ENCODE measurements at places on chromosomes 4 and X.

DNA sequence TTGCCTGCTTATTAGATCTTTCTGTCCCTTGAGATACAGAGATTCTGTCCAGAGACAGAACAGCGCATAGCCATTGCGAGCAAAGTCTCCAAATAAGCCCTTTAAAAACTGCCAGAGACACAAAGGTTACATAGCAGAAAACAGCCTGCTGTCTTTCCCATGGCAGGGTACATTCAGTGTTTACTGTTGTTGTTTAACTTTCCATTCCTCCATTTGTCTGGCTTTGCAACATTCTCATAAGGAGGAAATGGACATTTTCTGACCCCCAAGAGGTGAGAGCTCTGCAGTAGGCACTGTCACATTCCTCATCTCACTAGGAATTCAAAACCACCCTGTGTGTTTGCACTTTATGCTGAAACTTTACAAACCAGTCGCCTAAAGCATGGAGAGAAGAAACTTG, 48.3 kb downstream of the PDE5A start:
- DNase-seq: no peak

DNA sequence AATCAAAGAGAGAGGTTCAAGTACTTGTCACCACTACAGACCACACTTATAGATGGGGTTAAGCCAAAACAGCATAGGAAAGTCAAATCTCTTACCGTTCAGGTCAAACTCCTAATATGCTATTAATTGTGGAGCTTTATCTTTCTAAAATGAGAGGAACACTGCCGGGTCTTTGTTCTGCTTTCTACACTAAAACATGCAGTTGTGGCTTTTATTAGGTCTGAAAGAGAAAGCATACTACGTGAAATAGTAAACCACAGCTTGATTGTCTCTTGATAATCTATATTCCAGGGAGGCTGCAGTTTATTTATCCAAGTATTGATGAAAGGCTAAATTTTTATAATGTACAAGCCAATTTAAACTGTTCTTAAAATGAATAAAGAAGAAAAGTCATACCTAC, 12.3 kb upstream of the INPP4B start:
- no peak for DNase-seq

GRCh38 chr4:25890571-25891485, 23.2 kb upstream of the SMIM20 start:
- no peak for DNase-seq

- DNase-seq: no peak
Measured at GRCh38 chr4:83771113-83771705, 235.3 kb downstream of the GPAT3 start.

- no peak for DNase-seq
Measured at GRCh38 chr4:176335421-176335820, 15.7 kb downstream of the SPCS3 start.

DNA sequence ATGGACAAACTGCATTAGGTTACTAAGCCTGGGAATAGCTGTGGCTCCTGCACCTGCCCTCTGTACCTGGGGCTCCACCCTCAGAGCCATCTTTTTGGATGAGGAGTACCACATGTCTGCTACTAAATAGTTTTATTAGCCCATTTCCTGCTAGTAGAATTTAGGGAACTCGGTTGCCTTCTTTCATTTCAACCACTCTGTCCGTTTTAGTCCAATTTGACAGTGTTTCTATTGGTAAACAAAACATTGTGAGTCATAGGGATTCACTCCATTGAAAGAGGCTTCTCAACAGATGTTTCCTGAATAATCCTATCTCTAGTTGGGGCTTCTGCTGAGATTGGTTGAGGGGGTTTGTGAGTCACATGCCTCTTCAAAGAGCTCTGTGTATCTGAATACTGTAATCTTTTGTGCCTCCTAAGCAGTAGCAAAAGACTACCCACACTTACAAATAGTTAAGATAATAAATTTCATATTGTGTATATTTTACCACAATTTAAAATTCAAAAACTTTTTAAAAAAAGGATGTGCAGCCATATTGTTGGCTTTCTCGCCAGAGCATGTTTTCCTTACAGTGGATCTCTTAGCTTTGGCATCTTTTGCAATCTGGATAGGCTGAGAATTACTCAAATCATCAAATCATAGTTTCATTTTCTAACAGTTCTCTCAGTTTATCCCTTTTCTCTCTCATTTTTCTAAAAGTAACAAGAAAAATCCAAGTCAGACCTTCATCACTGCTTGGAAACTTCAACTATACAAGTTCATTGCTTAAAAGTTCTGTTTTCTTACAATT, 9.9 kb downstream of the FAM200B start:
- DNase-seq: no peak

- DNase-seq: peak; percentile 64
Measured at GRCh38 chrX:48835524-48836329, at the start of gene PCSK1N. Gene PCSK1N (minus strand): TSS chrX:48835610. CDS start chrX:48835532, 78 bp downstream.

- DNase-seq: no peak
Measured at GRCh38 chr4:8277356-8278008, 7.9 kb downstream of the HTRA3 start.

DNA sequence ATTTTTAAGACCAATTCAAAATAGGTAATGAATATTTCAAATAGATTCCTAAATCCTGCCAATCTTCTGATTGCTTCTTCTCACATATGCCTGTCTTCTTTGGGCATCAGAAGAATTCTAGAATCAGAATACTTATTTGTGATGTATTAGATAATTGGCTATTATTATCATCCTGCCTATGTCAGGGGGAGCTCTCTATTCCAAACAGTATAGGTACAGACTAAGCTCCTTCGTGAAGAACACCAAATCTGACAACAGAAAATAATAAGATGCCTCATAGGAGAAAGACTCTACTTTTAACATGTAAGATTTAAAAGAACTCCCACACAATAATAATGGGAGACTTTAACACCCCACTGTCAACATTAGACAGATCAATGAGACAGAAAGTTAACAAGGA, at the start of gene IQCM:
Gene IQCM (minus strand): TSS at position 101 of the 400 bp plus-strand sequence. CDS start 73,152 bp downstream, outside the sequence.
- no peak for DNase-seq

- no peak for DNase-seq
Measured at GRCh38 chr4:164529058-164529457, 224.9 kb upstream of the SMIM31 start.
